CD4-positive, alpha-beta T cell treated with Interferon alpha-2 for 1 hour (primary cell): ENCODE measurements at places on chromosomes 6 and 20.

DNA sequence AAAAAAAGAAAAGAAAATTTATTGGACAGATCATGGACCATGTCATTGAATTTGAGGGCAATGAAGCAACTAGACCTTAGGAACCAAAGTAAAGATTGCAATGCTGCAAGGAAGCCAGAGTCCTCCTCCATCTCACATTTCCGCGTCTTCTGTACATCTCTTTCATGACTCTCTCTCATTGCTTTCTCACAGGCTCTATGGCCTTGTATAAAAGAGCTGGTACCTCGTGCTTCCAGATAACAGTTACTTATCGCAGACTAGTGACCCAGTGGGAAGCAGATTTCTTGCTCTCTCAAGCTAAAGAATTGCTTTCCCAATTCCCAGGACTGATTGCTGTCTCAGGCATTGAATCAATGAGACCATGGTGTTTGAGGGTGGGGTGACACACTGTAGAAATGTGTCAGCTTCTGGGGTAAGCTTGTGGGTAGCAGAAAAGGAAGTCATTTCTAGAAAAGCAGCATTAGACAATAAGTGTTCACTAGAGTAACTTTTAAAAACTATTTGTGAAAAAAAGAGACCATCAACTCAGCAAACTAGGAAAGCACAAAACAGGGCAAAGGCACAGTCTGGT lies 635.3 kb downstream of the UTRN start:
- DNase-seq = no peak

DNA sequence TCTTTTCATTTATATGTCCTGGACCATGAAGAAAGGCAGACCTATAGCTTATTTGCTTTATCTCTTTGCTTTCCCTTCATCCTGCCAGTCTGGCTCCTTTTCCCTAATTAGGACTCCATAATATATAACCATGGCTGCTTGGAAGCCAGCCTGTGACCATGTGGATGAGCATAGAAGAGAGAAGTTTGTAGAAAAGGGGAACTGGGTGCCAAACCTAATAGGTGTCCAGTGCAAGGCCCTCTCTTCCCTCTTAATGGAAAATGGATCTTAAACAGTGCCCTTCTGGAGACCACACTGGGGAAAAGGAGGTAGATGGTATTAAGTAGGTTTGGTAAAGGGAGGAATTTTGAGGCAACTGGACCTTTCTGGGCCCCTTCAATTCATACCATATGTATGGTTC lies 16.7 kb upstream of the OSTM1 start:
- no peak for DNase-seq

GRCh38 chr6:159777240-159777904 lies 12.0 kb downstream of the TCP1 start:
- DNase-seq = no peak

DNA sequence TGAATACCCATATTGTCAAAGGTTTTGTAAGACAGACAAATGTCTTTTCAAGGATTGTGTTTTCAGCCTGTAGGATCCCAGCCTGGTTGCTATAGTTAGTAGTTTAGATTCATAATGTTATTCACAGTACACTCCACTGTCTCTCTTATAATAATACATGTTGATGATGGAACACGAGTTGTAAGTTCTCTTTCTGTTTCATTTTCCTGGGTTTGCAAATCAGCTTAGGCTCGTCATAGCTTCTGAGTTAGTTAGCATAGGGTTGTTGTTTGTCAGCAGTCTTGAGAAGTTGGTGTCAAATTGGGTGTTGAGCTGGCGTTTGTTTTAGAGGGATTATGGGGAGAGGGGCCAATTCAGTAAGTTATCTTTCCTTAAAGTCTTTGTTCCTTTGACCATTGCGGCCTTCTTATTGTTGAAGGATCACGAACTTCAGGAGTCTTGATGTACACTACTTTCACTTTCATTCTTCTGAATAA lies 45.8 kb downstream of the QKI start:
- DNase-seq = peak; percentile 58

GRCh38 chr6:55293116-55293515 lies 34.2 kb upstream of the GFRAL start:
- DNase-seq = no peak

DNA sequence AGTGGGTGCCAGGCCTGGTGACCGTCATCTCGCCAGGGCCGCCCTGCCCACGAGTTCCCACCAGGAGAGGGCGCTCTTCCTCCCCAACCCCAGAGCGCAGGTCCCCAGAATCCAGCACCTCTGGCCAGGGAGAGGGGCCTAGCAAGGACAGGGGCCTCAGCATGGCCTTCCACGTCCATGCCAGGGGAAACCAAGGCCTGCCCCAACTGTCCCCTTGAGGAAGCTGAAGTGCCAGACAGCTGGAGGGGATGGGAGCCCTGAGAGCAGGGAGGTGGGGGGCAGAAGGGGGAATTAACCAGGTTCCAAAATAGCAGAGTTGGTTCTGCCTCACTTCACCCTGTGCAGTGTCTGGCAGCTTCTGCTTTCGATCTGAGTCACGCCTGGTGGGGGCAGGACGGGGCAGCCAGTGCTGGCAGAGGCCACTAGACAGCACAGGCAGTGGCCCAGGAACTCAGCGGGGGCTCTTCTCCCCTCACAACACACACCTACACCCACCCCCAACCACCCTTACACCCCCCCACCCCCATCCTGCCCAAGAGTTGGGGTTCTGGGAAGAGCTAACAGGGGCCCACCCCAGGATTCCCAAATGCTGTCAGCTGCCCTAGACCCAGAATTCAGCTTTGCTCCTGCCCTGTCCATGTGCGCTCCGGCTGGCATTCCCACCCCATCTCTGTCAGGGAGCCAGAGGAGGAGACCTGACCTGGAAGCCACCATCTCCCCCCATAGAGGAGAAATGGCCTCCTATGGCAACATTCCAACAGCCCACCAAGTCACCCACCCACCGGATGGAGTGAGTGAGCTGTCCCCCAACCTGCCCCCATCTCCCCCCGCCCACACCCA lies 29.2 kb downstream of the TFEB start:
- peak; percentile 71 for DNase-seq

- DNase-seq = no peak
Measured at GRCh38 chr20:53307964-53308597, 285.6 kb downstream of the ZNF217 start.

DNA sequence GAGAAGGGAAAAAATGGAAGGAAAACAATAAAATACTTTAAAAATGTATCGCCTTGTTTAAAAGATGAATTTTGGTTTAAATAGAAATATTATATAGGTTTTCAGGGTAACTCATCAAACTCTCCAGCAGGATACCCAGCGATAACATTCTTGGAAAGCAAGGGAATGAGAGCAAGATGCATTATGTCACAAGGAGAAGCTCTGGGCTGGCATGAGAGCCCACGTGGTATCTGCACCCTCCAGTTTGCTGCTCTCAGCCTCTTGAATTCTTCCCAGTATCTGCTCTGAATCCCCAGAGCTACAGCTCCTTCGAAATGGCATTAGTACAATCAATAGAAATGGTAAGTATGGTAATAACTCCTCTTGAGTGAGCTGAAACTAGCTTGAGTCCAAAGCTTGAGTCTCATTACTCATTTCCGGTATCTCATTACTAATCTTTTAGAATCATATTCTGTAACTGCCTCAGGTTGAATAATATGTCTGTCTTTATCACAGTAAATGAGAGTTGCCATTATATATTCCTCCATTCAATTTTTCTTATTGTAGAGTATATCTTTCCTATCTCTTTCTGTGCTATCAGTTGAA lies 4.9 kb upstream of the TMEM242 start:
- no peak for DNase-seq

- DNase-seq = no peak
Measured at GRCh38 chr6:99138445-99138844, 190.7 kb upstream of the FBXL4 start.

DNA sequence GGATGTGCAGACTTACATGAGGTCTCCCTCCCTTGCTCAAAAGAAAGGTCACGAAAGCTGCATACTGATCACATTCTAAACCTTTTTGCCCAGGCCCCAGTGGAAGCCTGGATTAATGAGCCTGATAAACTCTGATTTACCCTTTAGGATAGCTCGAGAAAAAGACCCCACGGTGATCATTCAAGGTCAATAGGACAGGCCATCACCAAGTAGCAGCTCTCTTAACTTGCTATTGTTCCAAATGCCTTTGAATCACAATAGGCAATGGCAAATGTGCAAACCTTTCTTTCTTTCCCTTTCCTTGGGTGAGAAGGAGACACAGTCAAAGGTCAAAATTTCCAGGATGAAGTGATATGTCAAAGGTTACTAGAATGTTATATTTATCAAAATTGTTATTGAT lies 327.3 kb downstream of the HDGFL1 start:
- DNase-seq = no peak

DNA sequence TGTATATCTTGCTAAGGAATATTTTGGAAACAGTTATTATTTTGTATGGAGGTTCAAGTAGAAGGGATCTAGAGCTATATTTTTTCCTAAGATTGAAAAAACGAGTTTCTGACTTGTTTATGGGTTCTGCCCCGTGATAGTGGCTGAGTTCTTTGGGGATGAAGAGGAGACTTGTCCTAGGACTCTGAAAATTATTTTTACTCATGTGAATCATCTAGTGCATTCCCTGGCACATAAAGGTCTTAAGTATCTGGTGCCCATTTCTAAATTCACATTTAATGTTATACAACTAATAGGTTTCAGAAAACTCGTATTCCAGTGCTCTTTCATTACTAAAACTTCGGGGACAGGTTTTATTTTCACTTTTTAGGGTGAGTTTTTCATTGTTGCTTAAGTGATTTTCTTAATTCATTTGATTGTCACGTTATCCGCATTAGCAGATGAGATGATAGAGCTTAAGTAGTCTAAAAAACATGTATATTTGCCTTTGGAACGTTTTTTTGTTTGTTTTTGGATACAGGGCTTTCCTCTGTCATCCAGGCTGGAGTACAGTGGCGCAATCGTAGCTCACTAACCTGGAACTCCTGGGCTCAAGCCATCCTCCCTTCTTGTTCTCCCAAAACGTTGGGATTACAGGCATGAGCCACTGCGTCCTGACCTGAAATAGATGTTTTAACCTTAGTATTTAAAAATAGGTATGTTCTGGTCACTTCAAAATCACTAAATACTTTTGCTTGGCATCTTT lies 2.1 kb downstream of the NFYA start:
- no peak for DNase-seq

- no peak for DNase-seq
Measured at GRCh38 chr6:68211242-68211795, 423.8 kb upstream of the ADGRB3 start.

- no peak for DNase-seq
Measured at GRCh38 chr6:35077713-35078105, 63.4 kb downstream of the TCP11 start.

DNA sequence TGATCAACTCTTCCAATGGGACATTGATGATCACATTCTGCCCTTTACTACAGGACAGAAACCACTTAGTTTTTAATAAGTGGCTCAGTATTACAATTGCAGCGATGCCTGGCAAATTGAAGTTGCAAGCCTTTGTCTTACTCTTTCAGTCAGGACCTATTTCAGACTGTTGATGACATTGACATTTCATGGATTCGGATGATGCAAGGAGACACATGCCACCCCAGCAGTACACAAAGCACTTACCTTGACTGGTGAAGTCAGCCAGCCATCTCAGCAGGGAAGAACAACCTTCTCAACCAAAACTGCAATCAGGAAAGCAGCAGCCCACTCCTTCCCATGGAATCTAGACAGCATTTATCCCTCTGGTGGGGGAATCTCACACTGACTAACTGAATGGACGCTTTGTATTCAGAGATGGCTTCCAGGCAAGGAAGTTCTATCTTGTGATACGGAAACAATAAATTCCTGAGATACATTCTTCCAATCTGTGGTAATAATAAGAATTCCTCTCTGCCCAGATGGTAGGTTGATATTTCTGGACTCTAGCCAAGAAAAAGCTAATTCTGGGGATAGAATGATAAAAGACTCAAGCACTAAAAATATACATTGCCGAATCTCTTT lies 24.8 kb downstream of the NFYA start:
- DNase-seq = no peak

- no peak for DNase-seq
Measured at GRCh38 chr6:108693430-108694154, 132.9 kb downstream of the FOXO3 start.

DNA sequence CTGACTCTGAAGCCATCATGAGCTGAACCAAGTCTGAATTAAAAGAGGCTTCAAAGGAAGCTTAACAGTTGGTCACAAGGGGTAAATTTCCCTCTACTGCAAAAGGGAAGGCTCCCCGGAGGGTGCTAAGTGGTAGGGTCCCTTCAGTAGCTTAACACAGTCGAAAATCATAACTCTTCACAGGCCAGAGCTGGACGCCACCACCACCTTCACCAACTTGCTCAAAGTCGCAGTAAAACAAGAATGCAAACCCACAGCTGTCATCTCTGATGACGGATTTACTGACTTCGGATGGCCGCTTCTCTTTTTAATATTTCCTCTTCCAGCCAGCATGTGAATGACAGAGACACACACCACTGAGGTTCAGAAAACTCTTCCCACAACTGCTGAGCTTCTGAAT lies 144.7 kb upstream of the FBXL4 start:
- DNase-seq = no peak

GRCh38 chr6:64255000-64255399 lies 619.4 kb downstream of the PHF3 start:
- DNase-seq = no peak
